PC-9 (cell line): ENCODE measurements at places on chromosomes 16 and 17.
A peak's percentile ranks its signal among the peaks of the same experiment; 100 is the strongest.

- no peak for DNase-seq
These were observed 27.0 kb upstream of the AKTIP start for GRCh38 chr16:53530046-53530445.

- DNase-seq, result no peak
These were observed 83.1 kb downstream of the TNRC6C start for GRCh38 chr17:78041386-78042179.

- DNase-seq, result no peak
These were observed 671 bp downstream of the CHMP6 start for GRCh38 chr17:80992077-80992947.

GRCh38 chr16:30459456-30459855 is 13.1 kb upstream of the ITGAL start:
- DNase-seq, result no peak

DNA sequence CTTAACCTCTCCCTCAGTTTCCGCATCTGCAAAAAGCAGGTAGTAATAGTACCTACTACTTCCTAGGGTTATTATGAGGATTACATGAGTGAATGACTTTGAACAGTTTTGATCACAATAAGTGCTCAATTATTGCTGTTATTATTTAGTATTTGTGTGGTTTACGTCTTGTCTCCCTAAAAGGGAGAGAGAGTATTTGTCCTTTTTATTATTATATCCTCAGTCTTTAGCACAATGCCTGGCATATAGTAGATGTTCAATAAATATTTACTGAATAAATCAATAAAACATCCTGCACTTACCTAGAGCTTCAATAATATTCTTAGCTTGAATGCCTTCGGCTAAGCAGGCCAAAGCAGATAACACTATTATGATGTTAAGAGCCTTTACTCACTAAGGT is 160.0 kb downstream of the TANC2 start:
- DNase-seq, result no peak

DNA sequence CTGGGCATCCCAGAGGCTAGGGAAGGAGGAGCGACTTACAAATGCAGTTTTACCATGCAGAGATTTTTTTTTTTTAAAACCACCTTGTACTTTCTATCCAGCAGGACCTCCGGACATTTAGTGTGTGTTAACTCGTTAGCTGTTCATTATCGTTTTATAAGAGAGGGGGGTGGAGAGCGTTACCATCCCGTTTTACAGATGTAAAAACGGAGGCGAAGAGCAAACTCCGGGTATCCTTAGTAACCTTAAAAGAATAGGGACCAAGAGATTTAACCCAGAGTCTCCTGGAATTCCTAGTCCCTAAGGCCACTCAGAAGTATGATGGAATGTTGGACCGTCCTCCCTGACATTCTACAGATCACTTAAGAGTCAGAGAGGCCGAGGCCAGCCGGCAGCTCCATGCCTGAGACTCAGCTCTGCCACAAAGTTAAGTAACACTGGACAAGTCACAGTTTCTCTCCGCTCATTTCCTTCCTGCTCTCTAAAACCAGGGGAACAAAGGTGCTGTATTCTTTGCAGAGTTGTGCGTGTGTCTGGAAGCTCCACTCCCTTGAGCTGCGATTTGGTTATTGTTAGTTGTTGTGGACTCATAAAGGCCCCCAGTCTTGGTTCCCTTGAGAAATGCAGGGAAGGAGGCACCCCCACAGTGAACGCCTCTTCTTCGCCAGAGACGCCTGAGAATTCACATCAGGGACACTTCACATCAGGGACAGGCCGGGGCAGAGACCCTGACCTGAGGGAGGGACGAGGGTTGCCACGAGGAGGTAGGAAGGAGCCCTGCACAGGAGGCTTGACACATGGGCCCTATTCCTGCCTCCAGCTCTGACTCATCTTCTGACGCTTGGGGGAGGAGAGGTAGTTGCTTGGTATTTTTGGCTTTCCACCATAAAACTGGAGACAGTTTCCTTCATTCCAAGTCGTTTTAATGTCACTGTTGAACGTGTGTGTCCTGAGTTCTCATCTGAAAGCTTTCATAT is 1.2 kb downstream of the DUSP14 start:
- DNase-seq, result peak; percentile 87

GRCh38 chr17:59332749-59333377 is 1.4 kb downstream of the YPEL2 start:
- peak; percentile 50 for DNase-seq
